ENCODE measurements at places on chromosomes 11 and 22. TPM values are rescaled to one million over a fixed set of nuclear protein-coding genes. Genes with fewer than 3 reads are reported as not detected.

HBG2 gene
- 1.2 TPM for polyA plus RNA-seq

UPK3A gene
- not detected for polyA plus RNA-seq

NOX4 gene
- 0.71 TPM for polyA plus RNA-seq

A4GALT gene
- polyA plus RNA-seq: not detected

FADS2 gene
- 152 TPM for polyA plus RNA-seq

PANX3 gene
- polyA plus RNA-seq: not detected

GLYATL2 gene
- not detected for polyA plus RNA-seq

YWHAH gene
- polyA plus RNA-seq: 300 TPM

CCDC81 gene
- polyA plus RNA-seq: 1.0 TPM

GRAP2 gene
- polyA plus RNA-seq: not detected

UFD1 gene
- 58.3 TPM for polyA plus RNA-seq

NECTIN1 gene
- 5.6 TPM for polyA plus RNA-seq

IGF2 gene
- not detected for polyA plus RNA-seq

CASP5 gene
- not detected for polyA plus RNA-seq

TXN2 gene
- 44.3 TPM for polyA plus RNA-seq

OR51I1 gene
- polyA plus RNA-seq: not detected

PAX6 gene
- 72.6 TPM for polyA plus RNA-seq

FOLR2 gene
- not detected for polyA plus RNA-seq

F2 gene
- polyA plus RNA-seq: 0.94 TPM

MS4A6A gene
- polyA plus RNA-seq: not detected

PARVA gene
- polyA plus RNA-seq: 1.0 TPM

OTOG gene
- polyA plus RNA-seq: 0.08 TPM

ZP1 gene
- polyA plus RNA-seq: 1.5 TPM

CD248 gene
- not detected for polyA plus RNA-seq

OR6Q1 gene
- polyA plus RNA-seq: not detected

ARFGAP3 gene
- 66.9 TPM for polyA plus RNA-seq

SLN gene
- not detected for polyA plus RNA-seq

CLMP gene
- polyA plus RNA-seq: 0.14 TPM

HOATZ gene
- not detected for polyA plus RNA-seq

KRTAP5-10 gene
- polyA plus RNA-seq: not detected

PIK3C2A gene
- 24.9 TPM for polyA plus RNA-seq

NRIP3 gene
- 13.4 TPM for polyA plus RNA-seq

NLRP14 gene
- 0.48 TPM for polyA plus RNA-seq

UNC93B1 gene
- polyA plus RNA-seq: 0.30 TPM

CARNS1 gene
- polyA plus RNA-seq: not detected

MAPK8IP2 gene
- 48.0 TPM for polyA plus RNA-seq

OR5P2 gene
- polyA plus RNA-seq: not detected

C11orf91 gene
- not detected for polyA plus RNA-seq

IL10RA gene
- polyA plus RNA-seq: 0.76 TPM

CASTOR1 gene
- 2.2 TPM for polyA plus RNA-seq

EHF gene
- not detected for polyA plus RNA-seq

KIAA1671 gene
- polyA plus RNA-seq: 3.0 TPM

WNT7B gene
- 0.16 TPM for polyA plus RNA-seq

ALDH3B1 gene
- polyA plus RNA-seq: not detected

TSGA10IP gene
- 0.53 TPM for polyA plus RNA-seq

SERGEF gene
- 60.0 TPM for polyA plus RNA-seq

Data from neural cell (in vitro differentiated cells).